Glutamatergic neuron (in vitro differentiated cells): ENCODE measurements at places on chromosomes 12 and 14.

- no peak for DNase-seq
Observed at GRCh38 chr14:52891800-52892199, 59.0 kb downstream of the FERMT2 start.

GRCh38 chr12:105348561-105348960, 18.1 kb downstream of the C12orf75 start:
- no peak for DNase-seq

GRCh38 chr14:33642691-33643244, 308.1 kb downstream of the EGLN3 start:
- DNase-seq, result no peak

DNA sequence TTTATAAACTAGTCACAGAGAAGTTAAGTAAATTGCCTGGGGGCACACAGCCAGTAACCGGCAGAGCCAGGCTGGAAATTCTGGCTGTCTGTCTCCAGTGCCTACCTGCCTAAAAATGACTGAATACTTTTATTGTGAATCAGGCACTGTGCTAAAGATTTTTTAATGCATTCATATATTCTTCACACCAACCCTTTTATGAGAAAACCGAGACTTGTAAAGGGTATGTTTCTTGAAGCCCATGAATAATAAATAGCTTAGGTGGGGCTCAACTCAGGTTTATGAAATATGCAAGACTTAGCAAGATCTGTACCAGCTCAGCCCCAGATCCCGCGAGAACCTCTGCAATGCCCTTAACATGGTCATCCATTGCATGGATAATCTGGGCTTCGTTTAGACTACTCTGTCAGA, 60.8 kb downstream of the TMCC3 start:
- DNase-seq, result no peak

- DNase-seq, result no peak
Observed at GRCh38 chr12:125137766-125138344, 72.6 kb downstream of the AACS start.

DNA sequence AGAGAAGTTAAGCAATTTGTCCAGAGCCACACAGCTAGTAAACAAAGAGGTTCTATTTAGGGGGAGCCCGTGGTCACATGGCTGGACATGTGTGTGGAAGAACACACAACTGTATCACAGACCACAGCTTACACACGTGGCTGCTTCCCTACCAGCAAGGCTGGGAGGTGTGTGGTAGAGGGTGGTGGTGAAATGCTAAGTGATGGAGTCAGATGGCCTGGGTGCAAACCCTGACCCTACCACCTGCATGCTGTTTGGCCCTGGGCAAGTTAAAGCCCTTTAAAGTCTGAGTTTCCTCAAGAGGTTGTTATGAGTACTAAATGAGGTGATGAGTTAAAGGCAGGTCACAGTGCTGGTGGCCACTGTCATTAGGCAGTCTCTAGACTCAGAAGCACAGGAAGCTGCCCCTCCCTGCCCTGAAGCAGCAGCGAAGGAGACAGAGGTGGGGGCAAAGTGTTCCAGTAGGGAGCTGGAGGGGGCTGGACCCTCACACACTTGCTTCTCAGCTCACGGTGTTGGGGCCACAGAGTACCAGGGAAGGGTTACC, 64.2 kb downstream of the ERH start:
- DNase-seq, result no peak

GRCh38 chr14:94021416-94022157, 4.6 kb upstream of the OTUB2 start:
- DNase-seq, result no peak

GRCh38 chr12:93113317-93114006, 184.4 kb upstream of the EEA1 start:
- DNase-seq, result no peak

GRCh38 chr14:46661728-46662127, 10.1 kb upstream of the RPL10L start:
- DNase-seq, result no peak
